Prostate gland (tissue), 2 donors: ENCODE measurements at places on chromosomes 6 and 20. TPM values are rescaled to one million over a fixed set of nuclear protein-coding genes. Genes with fewer than 3 reads are reported as not detected.
A peak's percentile ranks its signal among the peaks of the same experiment; 100 is the strongest.

DNA sequence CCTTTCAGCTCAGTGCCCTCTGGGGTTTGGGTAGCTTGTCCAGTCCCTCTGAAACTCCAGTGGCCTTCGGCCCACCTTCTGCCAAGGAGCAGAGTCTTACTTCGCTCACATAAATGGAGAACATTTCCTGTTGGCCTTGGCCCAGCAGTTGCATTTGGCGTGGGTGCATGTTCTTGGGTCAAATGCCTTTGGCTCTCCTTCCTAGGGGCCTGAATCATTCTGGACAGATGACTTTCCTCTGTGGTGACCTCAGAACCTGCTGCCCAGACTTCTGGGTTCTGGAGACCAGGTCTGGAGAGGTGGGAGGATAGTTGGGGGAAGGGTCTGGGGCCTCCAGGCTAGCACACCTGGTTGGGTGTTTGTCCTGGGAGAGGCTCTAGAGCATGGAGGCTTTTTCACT, 29.3 kb downstream of the BCAS4 start:
- peak overlapping the region; percentile 9 for H3K27ac ChIP-seq
- H3K4me3 ChIP-seq = no peak overlapping the region

The SLC17A3 gene
- not detected for total RNA-seq

- H3K4me1 ChIP-seq = peaks cover under 1% of the 10 kb centered on the region
- H3K27me3 ChIP-seq = no peaks in the 10 kb centered on the region
- no peak overlapping the region for H3K4me3 ChIP-seq
- no peak overlapping the region for H3K27ac ChIP-seq
- DNase-seq = no peak
These were observed 108.5 kb downstream of the ZMYND8 start for GRCh38 chr20:47247972-47248371.

- peak overlapping the region; percentile 8 for H3K27ac ChIP-seq
- no peaks in the 10 kb centered on the region for H3K27me3 ChIP-seq
- no peak for DNase-seq
- H3K4me3 ChIP-seq = no peak overlapping the region
- H3K4me1 ChIP-seq = no peaks in the 10 kb centered on the region
These were observed 23.1 kb downstream of the SERPINB1 start for GRCh38 chr6:2818593-2818992.

- no peak overlapping the region for H3K4me3 ChIP-seq
- no peaks in the 10 kb centered on the region for H3K27me3 ChIP-seq
These were observed 179.3 kb downstream of the MTHFD1L start for GRCh38 chr6:151044465-151045441.

DNA sequence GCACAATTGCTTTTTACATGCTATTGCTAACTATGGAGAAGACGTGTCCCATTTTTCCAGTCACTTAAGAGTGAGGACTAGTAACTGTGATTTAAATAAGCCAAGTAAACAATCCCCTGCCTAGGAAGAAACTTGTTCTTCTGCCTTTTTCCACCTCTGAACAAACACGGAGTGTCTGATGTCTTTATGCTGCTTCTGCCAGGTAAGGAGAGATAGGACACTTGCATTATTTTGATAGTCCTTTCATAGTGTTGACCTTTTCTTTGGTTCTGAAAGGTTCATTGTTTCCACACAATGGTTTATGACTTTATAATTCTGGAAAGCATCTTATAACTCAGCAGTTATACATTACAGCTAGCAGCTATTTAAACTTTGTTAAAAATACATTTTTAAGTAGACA, 8.4 kb downstream of the LRP11 start:
- H3K27ac ChIP-seq = peak overlapping the region; percentile 6
- no peaks in the 10 kb centered on the region for H3K36me3 ChIP-seq
- no peak overlapping the region for H3K4me3 ChIP-seq
- DNase-seq = peak; percentile 44
- H3K4me1 ChIP-seq = peaks cover 13% of the 10 kb centered on the region

DNA sequence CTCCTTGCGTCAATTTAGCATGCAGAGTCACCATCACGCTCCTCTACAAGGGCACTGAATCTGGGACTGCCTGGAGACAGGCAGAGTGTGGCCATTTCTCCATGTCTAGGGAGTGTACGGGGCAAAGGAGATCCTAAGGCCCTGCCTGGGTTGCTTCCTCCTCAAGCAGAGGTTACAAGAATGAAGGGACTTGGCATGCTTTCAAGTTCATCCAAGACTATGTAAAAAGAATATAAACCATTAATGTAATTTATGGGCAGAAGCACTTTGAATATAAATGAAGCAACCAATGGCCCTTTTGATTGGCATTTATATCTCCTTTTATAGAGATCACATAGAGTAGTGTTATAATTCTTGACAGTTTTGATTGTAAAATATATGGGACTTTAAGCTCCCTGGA, 137.5 kb downstream of the BTBD3 start:
- no peaks in the 10 kb centered on the region for H3K4me1 ChIP-seq
- H3K36me3 ChIP-seq = no peaks in the 10 kb centered on the region
- H3K27me3 ChIP-seq = no peaks in the 10 kb centered on the region
- H3K27ac ChIP-seq = no peak overlapping the region

DNA sequence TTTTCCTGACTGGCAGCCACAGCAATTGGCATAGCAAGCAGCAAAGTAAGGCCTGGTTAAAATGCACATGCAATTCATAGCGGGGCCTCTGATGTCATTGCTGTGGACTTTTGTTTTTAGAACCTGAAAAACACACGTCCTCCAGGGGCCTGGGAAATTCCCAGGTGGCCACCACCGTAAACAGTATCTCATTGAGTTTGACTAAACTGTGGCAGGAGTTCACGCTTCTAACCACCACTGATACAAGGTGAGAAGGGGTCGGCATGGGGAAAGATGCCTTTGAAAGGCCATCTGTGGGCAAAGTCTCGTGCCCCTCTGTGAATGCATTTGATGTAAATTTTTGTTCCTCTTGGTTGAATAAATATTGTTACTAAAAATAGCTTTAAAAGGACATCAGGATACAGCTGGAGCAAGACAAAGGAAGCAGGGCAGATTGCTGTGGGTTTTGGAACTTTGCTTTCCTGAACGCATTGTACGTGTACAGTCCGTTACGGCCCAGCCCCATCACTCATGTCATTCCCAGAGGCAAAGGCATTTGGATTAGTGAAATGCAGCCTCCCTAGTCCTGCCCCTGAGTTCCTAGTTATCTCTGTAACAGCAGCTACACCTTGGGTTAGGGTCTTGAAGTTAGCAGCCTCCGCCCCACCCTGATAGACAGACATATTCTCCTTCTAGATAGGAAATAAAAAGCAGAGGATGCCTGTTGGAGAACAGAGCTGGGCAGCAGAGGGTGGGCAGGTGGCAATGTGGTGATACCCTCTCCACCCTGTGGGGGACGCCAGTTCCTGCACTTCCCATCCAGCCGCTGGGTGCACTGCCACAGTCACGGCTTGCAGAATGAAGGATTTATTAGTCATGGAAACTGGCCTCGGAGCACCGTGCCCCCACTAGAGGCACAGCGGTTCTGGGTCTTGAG, 80.3 kb downstream of the ZDHHC14 start:
- peaks cover 7% of the 10 kb centered on the region for H3K4me1 ChIP-seq
- DNase-seq = no peak
- H3K4me3 ChIP-seq = no peak overlapping the region

The CALHM4 gene
- total RNA-seq = not detected

The CST5 gene
- not detected for total RNA-seq

DNA sequence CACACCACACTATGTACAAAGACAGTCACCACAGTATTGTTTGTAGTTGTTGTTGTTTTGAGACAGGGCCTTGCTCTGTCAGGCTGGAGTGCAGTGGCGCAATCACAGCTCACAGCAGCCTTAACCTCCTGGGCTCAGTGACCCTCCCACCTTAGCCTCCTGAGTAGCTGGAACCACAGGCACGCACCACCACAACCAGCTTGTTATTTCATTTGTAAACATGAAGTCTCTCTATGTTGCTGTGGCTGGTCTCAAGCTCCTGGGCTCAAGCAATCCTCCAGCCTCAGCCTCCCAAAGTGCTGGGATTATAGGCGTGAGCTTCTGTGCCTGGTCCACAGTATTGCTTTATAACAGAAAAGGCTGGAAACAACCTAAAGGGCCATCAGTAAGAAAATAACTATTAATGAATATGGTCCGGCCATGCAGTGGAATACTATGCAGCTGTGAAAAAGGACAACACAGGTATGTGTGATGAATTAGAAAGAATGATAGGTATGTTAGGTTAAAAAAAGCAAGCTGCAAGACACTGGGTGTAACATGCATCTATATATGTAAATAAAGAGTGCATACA, 30.0 kb upstream of the PTGIS start:
- no peak for DNase-seq
- H3K36me3 ChIP-seq = no peaks in the 10 kb centered on the region
- no peaks in the 10 kb centered on the region for H3K27me3 ChIP-seq
- H3K4me1 ChIP-seq = no peaks in the 10 kb centered on the region
- no peak overlapping the region for H3K4me3 ChIP-seq

DNA sequence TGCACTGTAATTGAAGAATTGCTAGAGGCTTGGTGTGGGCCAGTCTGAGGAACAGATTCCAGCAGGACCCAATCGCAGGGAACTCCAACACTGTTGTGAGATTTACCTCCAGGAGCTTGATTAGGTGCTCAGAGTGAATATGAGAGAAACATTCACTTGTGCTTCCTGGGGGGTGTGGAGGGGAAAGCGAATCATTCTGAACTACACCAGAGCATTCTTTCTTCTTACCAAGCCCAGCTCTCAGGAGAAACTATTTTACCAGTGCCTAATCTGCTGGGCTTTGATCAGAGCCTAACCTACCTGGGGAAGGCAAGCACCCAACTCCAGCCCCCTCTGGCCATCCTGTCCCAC, 7.4 kb upstream of the SIRPB1 start:
- no peak for DNase-seq
- no peaks in the 10 kb centered on the region for H3K4me1 ChIP-seq
- H3K4me3 ChIP-seq = no peak overlapping the region

- H3K36me3 ChIP-seq = no peaks in the 10 kb centered on the region
- no peak overlapping the region for H3K27ac ChIP-seq
- no peaks in the 10 kb centered on the region for H3K27me3 ChIP-seq
- H3K4me3 ChIP-seq = no peak overlapping the region
- no peaks in the 10 kb centered on the region for H3K4me1 ChIP-seq
These were observed 199.4 kb downstream of the SYNDIG1 start for GRCh38 chr20:24668791-24669190.
